Natural killer cell (primary cell): ENCODE measurements at places on chromosomes 3 and 15. TPM values are rescaled to one million over a fixed set of nuclear protein-coding genes. Genes with fewer than 3 reads are reported as not detected.

The TPM1 gene
- total RNA-seq, result 25.6 TPM

GRCh38 chr3:156577736-156578135, 22.8 kb upstream of the SSR3 start:
- no peaks in the 10 kb centered on the region for H3K36me3 ChIP-seq
- no peak overlapping the region for H3K27ac ChIP-seq
- no peaks in the 10 kb centered on the region for H3K27me3 ChIP-seq
- no peak overlapping the region for H3K4me3 ChIP-seq

DNA sequence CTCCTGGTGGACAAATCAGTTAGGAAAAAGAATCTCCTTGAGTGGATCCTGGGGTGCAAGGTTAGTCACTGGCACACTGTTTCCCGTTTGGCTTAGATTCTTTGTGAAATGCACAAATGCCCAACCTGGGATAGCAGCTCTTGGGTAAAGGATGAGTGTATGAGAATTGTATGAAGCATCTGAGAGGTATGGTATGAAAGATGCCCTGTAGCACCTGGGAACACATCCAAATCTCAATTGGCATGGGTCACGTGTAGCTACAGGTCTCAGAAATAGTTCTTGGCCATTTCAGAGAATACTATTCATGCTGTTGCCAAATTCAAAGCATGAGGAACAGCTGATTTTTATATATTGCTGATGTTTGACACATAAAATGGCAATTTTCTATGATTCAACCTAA, 84.3 kb downstream of the KCNH8 start:
- DNase-seq, result no peak
- H3K27me3 ChIP-seq, result no peaks in the 10 kb centered on the region
- no peaks in the 10 kb centered on the region for H3K36me3 ChIP-seq
- H3K4me1 ChIP-seq, result no peaks in the 10 kb centered on the region
- H3K27ac ChIP-seq, result no peak overlapping the region

DNA sequence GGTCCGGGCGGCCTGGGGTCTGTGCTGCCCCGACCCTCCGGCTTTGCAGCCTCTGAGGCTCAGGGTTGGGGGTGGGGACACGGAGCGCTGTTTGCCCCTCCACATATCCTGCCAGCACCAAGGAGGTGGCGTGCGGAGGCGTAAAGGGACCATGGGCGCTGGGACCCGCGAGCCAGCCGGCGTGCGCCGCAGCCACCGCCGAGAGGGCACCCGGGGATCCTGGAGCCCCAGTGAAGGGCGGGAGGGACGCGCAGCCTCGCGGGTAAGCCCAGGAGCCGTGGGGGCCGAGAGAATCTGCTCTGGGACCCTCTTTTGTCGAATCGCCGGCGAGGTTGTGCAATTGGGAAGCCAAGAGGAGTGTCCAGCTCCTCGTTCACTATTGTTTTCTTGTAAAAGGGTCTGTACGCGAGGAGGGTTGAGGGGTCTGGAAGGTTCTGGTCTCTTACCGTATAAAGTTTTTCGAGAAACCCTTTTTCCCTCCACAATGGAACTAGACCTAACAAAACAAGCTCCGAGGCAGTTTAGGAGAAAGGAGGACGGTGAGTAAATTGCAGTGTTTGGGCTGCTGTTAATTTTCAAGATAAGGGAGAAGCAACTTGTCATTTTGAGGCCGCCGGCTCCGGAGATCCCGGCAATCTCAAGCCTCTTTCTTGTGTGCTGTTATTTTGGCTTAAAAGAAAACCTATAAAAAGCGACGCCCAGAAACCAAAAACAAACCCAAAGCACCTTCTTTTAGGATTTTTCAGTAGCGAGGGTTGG, 29.9 kb upstream of the ST3GAL6 start:
- DNase-seq, result peak; percentile 11
- H3K27me3 ChIP-seq, result peaks cover 17% of the 10 kb centered on the region
- peaks cover 14% of the 10 kb centered on the region for H3K4me1 ChIP-seq
- peak overlapping the region; percentile 28 for H3K4me3 ChIP-seq
- no peaks in the 10 kb centered on the region for H3K36me3 ChIP-seq

DNA sequence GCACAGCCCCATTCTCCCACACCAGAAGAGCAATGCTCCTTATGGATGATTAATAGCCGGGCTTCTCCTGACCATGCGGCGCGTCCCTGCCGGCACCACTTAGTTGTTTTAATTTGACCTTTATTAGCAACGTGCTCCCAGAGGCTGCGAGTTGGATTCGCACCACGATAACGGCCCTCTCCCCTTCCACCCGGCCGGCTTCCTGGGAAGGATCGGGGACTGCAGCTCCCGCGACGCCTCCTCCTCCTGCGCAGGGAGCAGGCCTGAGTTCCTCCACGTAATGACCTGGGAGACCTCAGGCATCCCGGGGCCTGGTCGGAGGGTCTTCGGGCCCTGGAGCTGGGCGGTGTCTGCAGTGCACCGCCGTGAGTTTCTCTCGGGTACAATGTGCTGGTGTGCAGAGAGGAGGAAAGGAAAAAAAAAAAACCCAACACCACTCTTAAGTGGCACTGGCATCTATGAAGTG, 243.3 kb upstream of the TOPAZ1 start:
- H3K27me3 ChIP-seq, result peaks cover 66% of the 10 kb centered on the region
- H3K4me3 ChIP-seq, result no peak overlapping the region

GRCh38 chr15:50500352-50500751, 46.1 kb downstream of the USP50 start:
- H3K36me3 ChIP-seq, result peaks cover 67% of the 10 kb centered on the region
- no peaks in the 10 kb centered on the region for H3K4me1 ChIP-seq
- no peak overlapping the region for H3K27ac ChIP-seq
- H3K4me3 ChIP-seq, result no peak overlapping the region
- H3K27me3 ChIP-seq, result no peaks in the 10 kb centered on the region

- no peak overlapping the region for H3K27ac ChIP-seq
- no peaks in the 10 kb centered on the region for H3K27me3 ChIP-seq
- no peak overlapping the region for H3K4me3 ChIP-seq
- H3K36me3 ChIP-seq, result no peaks in the 10 kb centered on the region
- peaks cover 27% of the 10 kb centered on the region for H3K4me1 ChIP-seq
Observed at GRCh38 chr3:113279686-113280085, 68.3 kb downstream of the BOC start.

GRCh38 chr15:66846031-66846430, 144.0 kb downstream of the SMAD6 start:
- DNase-seq, result no peak
- no peak overlapping the region for H3K4me3 ChIP-seq
- peaks cover 13% of the 10 kb centered on the region for H3K27me3 ChIP-seq
- H3K36me3 ChIP-seq, result no peaks in the 10 kb centered on the region
- H3K27ac ChIP-seq, result no peak overlapping the region

- H3K4me3 ChIP-seq, result no peak overlapping the region
- no peak for DNase-seq
- H3K36me3 ChIP-seq, result peaks cover 75% of the 10 kb centered on the region
- H3K4me1 ChIP-seq, result no peaks in the 10 kb centered on the region
- H3K27ac ChIP-seq, result no peak overlapping the region
Observed at GRCh38 chr3:11826628-11827265, 19.9 kb downstream of the TAMM41 start.
